GM04504 (cell line): ENCODE measurements at places on chromosomes 6 and 20.
A peak's percentile ranks its signal among the peaks of the same experiment; 100 is the strongest.

- DNase-seq = peak; percentile 86
These were observed 28.3 kb downstream of the RIN2 start for GRCh38 chr20:19786311-19786710.

DNA sequence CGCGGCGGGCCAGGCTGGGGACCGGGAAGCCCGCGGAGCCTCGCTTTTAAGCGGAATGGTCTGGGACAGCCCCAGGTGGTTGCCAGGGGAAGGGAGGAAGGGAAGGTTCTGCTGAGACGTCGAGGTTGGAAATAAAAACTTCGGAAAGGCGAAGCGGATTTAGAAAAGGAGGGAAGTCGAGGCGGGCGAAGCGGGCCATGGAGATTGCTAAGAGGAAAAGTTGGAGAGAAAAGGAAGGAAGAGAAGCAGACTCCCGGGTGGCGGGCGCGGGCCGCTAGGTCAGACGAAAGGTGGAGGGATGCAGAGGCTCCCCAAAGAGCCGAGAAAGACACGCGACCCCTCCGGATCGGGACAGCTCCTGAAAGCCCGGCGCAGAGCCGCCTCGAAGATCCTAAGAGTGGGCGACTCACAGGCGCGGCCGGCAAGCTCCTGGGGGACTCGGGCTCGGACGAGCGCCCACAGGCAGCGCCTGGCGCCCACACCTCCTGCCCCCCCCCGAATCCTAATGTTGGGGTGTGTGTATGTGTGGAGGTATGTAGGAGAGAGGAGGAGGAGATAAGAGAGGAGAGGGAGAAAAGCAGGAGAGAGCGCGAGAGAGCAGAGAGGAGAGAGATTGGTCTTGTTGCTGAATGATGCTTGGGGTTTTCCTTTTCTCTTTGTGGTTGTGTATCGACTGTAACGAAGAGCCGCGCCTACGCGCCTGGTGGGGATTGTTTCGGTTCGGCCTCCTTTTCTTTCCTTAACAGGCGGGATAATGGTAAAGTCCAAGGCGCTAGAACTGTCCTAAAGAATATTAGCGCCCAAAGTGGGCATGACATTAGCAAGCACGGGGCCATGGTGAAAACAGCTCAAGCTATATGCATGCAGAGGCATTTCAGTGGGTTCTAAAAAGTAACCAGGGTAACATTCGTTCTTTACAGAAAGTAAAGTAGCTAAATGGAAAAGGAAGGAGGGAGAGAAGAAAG, 1.5 kb downstream of the TFAP2B start:
- no peak for DNase-seq

GRCh38 chr6:5671601-5672559, 334.8 kb downstream of the NRN1 start:
- DNase-seq = peak; percentile 58

DNA sequence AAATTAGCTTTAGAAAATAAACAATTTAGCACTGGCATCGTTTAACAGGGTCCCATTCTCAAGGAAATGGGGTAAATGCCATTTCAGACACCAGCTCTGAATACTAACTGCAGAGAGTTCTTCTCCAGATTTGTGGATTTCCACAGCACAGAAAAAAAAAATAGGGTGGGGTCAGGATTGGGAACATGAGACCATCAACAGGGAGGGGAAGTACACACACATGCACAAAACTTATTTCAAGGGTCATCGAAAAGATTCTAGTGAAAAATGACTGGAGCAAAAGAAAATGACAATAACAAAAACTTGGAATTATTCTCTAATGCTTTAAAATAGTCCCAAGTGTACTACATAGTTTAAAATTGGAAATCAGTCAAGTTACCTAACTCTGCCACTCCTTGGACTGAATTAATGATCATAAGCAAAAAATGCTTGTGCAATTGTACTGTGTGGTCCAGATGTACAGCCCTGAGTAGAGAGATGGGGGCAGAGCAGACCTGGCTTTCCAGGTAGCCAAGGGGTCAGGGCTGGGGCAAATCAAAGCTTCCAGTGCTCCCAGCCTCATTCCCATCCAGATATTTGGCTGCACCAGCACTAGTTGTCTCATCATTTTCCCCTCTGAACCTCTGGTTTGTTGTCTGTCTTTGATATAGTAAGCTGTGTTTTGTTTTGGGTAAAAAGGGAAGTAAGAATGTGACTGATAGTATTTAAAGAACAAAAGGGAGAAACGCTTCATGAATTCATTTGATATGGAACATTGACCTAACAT, 152.4 kb downstream of the SOBP start:
- DNase-seq = no peak

DNA sequence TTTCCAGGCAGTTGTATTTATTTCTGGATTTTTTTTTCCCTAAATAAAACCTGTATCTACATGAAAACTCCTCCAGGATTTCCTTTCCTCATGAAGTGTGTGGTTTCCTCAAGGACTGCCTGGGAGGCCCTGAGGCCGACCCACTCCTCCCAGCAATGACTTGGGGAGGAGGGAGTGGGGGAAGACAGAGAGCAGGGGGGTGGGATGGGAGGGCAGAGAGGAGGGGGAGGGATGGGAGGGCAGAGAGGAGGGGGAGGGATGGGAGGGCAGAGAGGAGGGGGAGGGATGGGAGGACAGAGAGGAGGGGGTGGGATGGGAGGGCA, 161.8 kb upstream of the AGPAT4 start:
- no peak for DNase-seq

- no peak for DNase-seq
These were observed 90.3 kb downstream of the TBC1D7 start for GRCh38 chr6:13238017-13238416.

GRCh38 chr6:113642714-113643406, 214.3 kb upstream of the MARCKS start:
- DNase-seq = no peak

DNA sequence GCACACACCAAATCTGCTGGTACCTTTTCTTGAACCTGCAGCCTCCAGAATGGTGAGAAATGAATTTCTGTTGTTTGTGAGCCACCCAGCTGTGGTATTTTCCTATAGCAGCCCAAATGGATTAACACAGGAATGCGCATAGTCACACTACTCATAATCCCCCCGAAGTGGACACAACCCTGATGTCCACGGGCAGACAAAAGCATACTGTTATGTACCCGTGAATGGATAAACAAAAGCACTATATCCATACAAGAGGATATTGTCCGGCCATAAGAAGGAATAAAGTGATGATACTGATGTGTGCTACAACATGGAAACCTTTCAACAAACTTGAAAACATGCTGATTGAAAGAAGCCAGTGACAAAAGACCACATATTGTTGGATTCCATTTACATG, 25.1 kb upstream of the RPP40 start:
- no peak for DNase-seq

- DNase-seq = no peak
These were observed 290.2 kb downstream of the BTBD3 start for GRCh38 chr20:12207875-12208274.

GRCh38 chr6:145705561-145705960, 29.8 kb downstream of the EPM2A start:
- DNase-seq = no peak

DNA sequence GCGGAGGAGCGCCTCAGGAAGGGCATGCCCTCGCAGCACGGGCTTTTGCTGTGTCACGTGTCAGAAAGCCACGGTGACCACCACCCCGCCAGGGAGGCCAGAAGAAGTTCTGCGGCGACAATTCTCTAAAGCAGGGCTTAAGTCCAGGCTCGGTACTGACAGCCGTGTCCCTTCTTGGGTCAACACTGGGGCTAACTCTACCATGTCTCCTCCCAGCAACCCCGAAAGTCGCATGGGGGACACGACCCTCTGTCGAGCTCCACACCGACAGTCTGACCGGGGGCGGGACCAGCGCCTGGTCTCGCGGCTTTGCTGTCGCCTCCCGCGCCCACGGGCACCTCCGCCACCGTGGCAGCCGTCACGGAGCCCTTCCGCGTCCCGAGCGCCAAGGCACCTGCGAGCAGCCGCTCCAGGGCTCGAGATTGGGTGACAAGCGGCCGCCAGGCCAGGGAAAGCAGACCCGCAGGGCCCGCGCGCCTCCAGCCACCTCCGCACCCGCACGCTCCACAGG, 534 bp downstream of the NANP start:
- no peak for DNase-seq

- no peak for DNase-seq
These were observed 73.5 kb upstream of the LAMP5 start for GRCh38 chr20:9440892-9441291.

- no peak for DNase-seq
These were observed 12.9 kb upstream of the FAM210B start for GRCh38 chr20:56345911-56346310.

DNA sequence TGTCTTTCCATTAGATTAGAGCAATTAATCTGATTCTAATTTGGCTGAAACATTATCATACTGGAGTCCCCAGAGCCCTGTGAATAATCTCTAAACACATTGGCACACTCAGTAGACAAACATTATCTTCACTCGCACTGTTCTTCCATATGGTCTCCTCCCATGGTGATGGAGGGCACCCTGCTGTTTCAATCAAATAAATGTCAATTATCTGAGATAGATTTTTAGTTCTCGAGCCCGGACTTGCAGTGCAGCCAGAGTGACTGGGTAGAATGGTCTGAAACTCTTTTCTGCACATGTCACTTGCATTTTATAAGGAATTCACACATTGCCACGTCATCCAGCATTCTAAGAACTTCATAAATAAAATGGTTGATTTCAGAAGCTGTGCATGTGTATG, 90.6 kb upstream of the MAP3K7 start:
- DNase-seq = no peak

- DNase-seq = no peak
These were observed 3.9 kb downstream of the EMILIN3 start for GRCh38 chr20:41362748-41363140.

GRCh38 chr6:1384549-1385128, 4.7 kb upstream of the FOXF2 start:
- DNase-seq = no peak

GRCh38 chr6:9810286-9810685, 604.6 kb downstream of the TFAP2A start:
- no peak for DNase-seq

- no peak for DNase-seq
These were observed 43.3 kb upstream of the SCGN start for GRCh38 chr6:25608558-25609174.

DNA sequence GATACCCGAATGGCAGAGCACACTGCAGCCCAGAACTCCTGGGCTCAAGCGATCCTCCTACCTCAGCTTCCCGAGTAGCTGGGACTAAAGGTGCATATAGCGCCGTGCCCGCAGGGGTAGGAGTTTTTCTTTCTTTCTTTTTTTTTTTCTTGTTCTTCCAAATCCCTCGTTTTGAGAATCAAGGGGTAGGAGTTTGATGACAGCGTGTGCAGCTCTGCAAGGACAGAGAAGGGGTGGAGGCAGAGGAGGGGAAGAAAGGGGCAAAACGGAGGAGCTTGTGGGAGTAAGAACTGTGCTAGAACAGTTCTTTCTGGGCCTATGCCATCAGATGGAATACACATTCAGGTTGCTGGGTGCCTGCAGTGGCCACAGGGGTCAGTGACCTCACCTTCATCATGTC, 15.3 kb downstream of the RRP36 start:
- DNase-seq = no peak

- peak; percentile 34 for DNase-seq
These were observed at the start of gene GMEB2 for GRCh38 chr20:63626424-63627128. Gene GMEB2 (minus strand): TSS chr20:63627101. CDS start chr20:63619397, 7,704 bp downstream.

GRCh38 chr20:56386219-56386618, 5.8 kb downstream of the AURKA start:
- no peak for DNase-seq

- DNase-seq = no peak
These were observed 78.8 kb downstream of the SLC24A3 start for GRCh38 chr20:19291024-19291817.

- DNase-seq = no peak
These were observed 12.2 kb upstream of the RSPH3 start for GRCh38 chr6:159012201-159012600.

GRCh38 chr20:57884956-57885355, 175.1 kb upstream of the PMEPA1 start:
- no peak for DNase-seq

- DNase-seq = no peak
These were observed 2.8 kb downstream of the BCL2L1 start for GRCh38 chr20:31719644-31720485.

- no peak for DNase-seq
These were observed 84.6 kb downstream of the TRDN start for GRCh38 chr6:123551939-123552707.

DNA sequence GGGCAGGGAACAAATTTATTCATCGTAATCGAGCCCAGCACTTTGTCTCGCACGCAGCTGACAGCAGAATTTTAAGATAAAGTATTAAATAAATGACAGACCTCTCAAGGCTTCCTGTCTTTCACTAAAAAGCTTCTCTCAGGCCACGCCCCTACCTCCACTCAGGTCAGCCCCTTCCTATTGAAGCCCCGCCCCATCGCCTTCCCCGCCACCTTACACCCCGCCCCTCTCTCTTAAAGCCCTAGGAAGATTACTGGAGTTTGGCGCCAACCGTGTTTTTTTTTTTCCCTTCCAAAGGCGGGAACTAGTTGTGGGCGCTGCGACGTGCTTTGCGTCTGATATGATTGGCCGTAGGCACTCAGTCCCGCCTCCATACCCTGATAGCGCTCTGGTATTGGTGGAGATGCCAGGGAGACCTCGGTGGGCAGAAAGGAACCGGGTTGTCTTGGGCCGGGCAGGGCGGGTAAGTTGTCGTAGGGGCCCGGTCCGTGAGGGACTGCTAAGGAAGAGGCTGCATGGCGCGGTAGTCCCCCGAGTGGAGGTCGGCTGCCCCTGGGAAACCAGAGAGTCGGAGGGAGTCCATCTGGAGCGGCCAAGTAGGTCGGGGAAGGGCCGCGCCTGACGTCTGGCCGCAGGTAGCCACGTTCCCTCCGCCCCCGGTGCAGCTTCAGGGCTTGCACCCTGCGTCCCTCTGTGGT, at the start of gene CASP8AP2:
TSS of gene CASP8AP2 (plus strand) at position 409 of the 698 bp plus-strand sequence.
- DNase-seq = peak; percentile 98

DNA sequence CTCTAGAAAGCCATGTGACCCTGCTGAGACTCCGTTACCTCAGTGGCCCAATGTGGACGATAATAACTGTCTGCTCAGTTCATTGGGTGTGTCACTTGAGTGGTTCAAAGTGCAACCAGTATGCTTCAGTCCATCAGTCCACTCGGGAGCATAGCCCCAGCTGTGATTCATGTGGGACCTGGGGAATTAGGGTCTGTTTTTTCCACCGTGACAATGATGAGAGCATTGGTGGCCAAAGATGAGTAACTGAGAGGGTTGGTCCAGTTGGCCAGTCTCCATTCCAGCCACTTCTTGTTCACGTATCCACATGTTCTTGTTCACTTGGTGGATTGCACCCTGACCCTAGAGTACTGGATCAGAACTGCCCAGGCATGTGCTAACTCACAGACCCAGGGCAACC, 403.6 kb downstream of the CD83 start:
- DNase-seq = no peak

- DNase-seq = no peak
These were observed 23.7 kb downstream of the MLIP start for GRCh38 chr6:54134935-54135334.
